ENCODE measurements at places on chromosomes 7 and 10.

- no peak for DNase-seq
Measured at GRCh38 chr7:105196473-105196872, 182.5 kb downstream of the KMT2E start.

- no peak for DNase-seq
Measured at GRCh38 chr7:116786791-116787443, 75.5 kb upstream of the CAPZA2 start.

GRCh38 chr7:137774793-137775201 is 72.0 kb downstream of the DGKI start:
- DNase-seq: no peak

GRCh38 chr7:101959342-101959741 is 141.9 kb downstream of the CUX1 start:
- no peak for DNase-seq

All from NCI-H2081 (cell line).